Activated CD4-positive, alpha-beta T cell treated with anti-CD3 and anti-CD28 coated beads for 1 hour (primary cell): ENCODE measurements at places on chromosomes 1 and 21.
A peak's percentile ranks its signal among the peaks of the same experiment; 100 is the strongest.

GRCh38 chr1:150233359-150234308, 2.3 kb downstream of the ANP32E start:
- DNase-seq, result peak; percentile 14

GRCh38 chr1:59532102-59532501, 235.2 kb downstream of the FGGY start:
- DNase-seq, result no peak

DNA sequence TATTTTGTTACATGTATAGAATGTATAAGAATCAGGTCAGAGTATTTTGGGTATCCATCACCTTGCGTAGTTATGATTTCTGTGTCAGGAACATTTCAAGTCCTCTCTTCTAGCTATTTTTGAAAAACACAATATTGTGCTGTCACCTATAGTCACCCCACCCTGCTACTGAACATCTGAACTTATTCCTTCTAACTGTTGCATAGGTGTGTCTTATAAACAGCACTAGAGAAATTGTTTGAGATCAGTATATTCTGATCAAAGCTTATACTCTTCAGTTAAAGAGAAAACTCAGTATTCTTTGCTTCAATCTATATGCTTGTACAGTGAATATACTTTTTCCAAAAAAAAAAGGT, 96.0 kb downstream of the ASH1L start:
- no peak for DNase-seq

DNA sequence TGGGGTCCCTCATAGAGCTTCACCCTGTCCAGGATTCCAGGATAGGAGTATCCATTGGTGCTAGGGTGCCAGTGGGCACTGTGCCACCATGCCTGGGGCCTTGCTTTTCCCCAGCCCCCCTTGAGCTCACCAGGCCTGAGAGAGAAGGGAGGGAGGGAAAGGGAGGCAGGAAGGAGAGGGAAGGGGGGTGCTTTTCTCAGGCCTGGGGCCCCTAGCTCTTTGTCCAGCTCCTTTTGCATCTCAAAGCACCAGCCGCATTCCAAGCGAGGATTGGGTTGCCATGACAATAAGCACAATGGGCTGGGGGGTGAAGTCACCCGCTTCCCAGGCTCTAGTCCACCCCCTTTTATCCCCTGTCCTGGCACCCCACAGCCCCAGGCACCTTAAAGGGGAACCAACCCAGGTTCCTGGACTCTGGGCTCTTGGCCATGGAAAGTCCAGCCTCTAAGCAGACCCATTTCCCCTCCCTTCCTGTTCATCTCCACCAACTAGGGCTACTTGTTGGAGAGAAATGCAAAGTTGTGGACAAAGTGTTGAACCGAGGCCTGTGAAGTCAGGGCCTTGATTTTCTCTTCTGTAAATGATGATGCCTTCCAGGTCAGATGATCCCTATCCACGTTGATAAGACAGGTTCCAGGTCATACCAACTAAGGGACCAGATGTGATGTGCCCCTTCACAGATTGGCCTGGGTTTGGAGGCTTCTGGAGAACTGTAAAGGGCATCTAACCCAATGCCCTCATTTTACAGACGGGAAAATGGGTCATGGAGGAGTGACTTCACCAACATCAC, 11.4 kb downstream of the THBS3 start:
- DNase-seq, result no peak

GRCh38 chr1:67651031-67651430, 34.0 kb upstream of the GADD45A start:
- DNase-seq, result no peak

DNA sequence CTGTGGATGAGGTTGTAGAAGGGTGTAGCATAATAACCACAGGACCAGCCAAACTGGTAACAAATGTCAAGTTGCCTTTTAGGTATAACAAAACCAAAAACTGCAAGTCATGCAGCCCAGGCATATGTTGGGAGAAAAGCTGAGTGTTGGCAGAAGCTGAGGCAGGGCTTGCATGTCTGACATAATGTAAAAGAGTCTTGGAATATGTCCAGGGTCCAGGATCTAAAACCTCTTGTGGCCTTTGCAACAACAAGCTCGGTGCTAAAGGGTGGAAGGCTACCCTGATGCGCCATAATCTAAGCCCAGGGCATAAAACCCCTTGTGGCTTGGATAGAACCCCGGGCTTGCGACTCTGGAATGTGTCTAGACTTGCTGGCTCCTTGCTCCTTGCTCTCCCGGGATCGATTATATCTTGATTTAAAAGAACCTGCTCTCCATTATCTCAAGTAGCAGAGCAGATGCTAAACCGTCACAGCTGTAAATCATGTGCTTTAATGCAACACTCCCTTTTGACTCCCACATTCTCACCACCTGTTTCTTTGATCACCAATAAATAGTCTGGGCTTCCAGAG, 26.5 kb upstream of the SLC35A3 start:
- no peak for DNase-seq

GRCh38 chr21:44854664-44855446, 18.6 kb downstream of the PTTG1IP start:
- no peak for DNase-seq

- DNase-seq, result no peak
Measured at GRCh38 chr1:228803421-228803820, 68.1 kb downstream of the RHOU start.

DNA sequence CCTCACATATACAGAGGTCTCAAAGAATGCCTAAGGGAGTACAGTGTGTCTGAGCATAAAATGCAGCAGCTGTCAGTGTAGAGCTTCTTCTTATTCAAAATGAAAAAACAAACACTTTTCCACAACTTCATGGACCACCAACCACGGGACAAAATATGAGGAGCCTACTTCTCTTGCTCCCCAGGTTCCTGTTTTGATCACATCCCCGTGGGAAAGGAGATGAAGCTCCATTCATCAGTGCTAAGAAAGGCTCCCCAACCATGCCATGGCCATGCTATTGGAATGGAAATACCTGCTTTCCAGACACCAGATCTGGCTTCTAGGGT, 383 bp downstream of the CD48 start:
- DNase-seq, result no peak

DNA sequence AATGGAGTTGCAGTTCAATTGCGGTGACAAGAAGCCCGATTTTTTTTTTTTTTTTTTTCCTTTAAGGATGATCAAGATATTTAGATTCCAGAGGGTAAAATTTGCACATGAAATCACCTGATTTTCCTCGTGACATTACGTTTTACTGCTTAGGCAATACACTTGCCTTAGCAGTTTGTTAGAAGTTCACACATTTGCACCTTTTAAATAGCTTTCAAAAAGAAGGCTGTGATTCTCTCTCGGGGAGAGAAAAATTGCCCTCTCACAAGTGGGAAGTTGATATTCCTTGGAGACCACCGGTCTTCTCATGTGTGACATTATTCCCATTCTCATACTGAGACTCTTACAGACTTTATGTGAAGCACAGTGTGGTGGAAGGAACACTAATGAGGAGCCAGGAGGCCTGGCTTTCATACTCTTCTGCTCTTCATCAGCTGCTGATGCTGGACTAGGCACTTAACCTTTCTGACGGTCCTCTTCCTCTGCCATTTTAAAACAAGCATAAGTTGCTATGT, 69.8 kb upstream of the HSPA13 start:
- no peak for DNase-seq

DNA sequence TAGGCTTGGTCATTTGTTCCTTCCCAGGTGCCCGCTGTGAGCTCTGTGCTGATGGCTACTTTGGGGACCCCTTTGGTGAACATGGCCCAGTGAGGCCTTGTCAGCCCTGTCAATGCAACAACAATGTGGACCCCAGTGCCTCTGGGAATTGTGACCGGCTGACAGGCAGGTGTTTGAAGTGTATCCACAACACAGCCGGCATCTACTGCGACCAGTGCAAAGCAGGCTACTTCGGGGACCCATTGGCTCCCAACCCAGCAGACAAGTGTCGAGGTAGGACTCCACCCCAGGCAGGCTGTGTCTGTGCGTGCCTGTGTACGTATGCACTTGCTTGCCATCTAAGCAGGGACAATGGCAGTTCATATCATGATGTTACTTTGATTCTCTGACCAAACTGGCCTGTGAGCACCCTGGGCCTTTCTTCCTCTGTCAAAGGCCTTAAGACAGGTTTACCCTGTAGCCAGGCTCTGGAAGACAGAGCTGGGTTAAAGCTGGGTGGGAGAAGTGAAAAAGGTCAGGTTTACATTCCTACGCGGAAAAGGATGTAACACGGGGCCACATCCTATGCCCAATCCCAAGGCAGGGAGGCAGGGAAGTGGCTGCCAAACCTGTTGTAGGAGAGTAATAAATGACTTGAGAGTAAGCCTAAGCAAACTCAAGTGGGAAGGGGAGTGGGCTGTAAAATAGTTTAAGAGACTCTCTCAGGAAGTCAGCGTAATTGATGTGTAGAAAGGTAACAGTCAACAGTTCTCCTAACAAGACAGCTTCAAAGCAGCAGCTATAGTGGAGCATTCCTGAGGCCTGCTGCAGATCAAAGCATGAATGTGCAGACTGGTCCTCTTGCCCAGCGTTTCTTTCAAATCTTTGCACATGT, 42.5 kb downstream of the LAMC2 start:
- no peak for DNase-seq

- DNase-seq, result no peak
Measured at GRCh38 chr1:187275985-187276575, 447.3 kb downstream of the PLA2G4A start.

DNA sequence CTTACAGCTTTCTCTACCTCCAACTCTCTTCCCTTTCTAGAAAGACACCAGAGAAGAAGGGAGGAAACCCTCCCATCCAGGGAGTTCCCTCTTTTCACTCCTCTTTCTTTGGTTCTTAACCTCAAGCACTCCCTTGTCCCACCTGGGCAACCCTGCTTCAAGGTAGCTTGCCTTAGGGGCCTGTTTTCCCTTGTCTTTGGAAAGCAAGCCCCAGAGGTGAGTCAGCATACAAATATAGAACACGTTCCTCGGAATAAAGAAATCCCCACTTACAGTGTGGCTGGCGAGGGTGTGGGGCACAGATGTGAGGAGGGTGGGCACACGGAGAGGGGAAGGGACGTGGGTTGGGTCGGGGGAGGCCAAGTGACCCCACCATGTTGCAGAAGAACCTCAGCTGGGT, 26.1 kb upstream of the KCNE2 start:
- DNase-seq, result no peak

- DNase-seq, result no peak
Measured at GRCh38 chr1:151502859-151503780, 8.1 kb upstream of the CGN start.

- DNase-seq, result no peak
Measured at GRCh38 chr1:42403880-42404400, 23.3 kb downstream of the RIMKLA start.

DNA sequence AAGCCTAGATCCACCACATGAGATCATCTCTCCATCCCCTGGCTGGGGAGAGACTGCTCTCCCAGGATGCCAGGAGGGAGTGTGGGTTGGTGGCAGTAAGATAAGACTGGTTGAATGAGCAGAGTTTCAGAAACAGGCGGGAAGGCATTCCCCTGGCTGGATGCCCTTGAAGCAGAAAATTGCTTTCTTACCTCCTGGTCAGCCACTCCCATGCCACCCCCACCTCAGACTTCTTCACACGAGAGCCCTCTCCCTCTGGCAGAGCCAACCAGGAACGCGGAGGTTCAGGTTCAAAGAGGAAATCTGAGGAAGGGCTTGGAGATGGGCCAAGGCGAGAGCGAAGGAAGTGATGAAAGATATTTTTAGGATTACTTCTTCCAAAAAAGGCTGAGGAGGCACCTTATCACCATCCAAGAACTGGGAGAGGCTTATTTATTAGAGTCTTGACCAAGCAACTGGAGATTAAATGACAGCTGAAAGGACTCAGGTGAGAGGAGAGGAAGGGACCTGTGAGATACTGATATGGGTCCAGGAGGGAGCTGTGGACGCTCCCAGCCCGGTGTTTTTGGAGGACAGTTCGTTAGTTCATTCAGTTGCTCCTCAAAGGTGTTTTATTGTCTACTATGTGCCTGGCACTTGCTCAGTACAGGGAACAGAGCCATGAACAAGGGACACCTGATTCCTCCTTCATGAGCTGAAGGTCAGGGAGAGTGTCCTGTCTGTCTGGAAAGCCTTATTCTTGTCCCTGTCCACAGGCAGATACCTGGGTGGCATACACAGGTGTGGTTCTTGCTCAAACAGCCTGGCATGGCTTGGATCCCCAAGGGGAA, 18.9 kb upstream of the SLC26A9 start:
- DNase-seq, result no peak

- no peak for DNase-seq
Measured at GRCh38 chr21:45178070-45178608, 103.8 kb downstream of the ADARB1 start.

DNA sequence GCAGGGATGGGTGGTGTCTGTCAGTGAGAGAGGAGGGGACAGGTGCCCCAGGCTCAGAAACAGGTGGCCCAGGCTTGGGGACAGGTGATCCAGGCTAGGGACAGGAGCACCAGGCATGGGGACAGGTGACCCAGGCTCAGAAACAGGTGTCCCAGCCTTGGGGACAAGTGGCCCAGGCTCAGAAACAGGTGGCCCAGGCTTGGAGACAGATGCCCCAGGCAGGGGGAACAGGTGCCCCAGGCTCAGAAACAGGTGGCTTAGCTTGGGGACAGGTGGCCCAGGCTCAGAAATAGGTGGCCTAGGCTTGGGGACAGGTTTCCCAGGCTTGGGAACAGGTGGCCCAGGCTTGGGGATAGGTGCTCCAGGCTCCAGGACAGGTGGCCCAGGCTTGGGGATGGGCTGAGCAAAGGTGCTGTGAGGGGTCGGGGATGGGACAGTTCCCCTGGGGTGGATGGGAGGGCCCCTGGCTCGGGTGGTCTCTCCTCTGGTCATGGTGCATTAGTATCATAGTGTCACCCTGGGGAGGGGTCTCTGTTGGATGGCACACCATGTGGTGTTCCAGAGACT, 87.7 kb upstream of the C1orf174 start:
- DNase-seq, result no peak

GRCh38 chr1:29488794-29489311, 252.5 kb downstream of the PTPRU start:
- no peak for DNase-seq

GRCh38 chr1:94734963-94735901, 84.9 kb upstream of the SLC44A3 start:
- DNase-seq, result no peak

GRCh38 chr1:245301162-245301580, 146.4 kb downstream of the KIF26B start:
- DNase-seq, result no peak

DNA sequence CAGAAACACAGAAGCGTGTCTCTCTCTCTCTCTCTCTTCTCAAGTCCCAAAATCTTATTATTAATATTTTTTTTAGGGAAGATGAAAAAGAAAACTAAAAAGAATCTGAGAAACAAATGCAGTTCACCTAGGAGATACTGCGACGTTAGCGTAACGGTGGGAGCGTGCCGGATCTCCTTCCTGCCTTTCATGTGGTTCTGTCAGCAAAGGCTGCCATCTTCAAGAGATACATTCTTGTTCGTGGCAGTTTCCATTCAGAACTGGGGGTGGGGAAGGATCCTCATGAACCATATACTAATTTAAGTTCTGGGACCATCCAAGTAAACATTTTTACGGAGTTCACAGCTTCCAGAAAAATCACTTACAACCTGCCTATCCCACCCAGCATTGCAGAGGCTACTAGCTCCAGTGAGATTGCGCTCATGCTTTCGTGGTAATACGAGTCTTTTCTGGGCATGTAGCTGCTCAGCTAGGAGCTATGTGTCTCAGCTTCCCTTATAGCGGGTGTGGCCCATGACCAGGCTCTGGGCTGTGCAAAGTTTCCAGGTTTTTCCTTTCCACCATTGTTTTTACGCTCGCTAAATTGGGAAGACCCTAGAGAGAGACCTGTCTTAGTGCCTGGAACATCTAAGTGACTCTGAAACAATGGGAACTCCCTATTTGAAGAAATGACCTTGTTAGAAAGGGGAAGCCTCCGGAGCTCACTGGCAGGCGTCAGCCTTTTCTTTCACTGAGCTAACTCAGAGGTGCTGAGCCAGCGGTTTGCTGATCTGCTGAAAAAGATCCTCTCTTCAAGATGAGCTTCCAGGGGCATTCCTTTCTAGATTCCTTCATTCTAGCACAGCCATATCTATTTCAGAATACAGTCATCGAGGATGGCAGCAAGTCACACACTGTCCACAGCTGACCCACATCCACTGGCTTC, 17.3 kb downstream of the SLAMF1 start:
- peak; percentile 64 for DNase-seq
